ENCODE measurements at places on chromosomes 16 and 17. TPM values are rescaled to one million over a fixed set of nuclear protein-coding genes. Genes with fewer than 3 reads are reported as not detected.

Gene CDK3
- total RNA-seq: 7.4 TPM

Gene HOXB3
- total RNA-seq: 3.7 TPM

Gene GUCY2D
- total RNA-seq: not detected

Gene SPATA22
- not detected for total RNA-seq

Gene ZPBP2
- not detected for total RNA-seq

Gene ARL17A
- 21.3 TPM for total RNA-seq

Gene PRSS27
- total RNA-seq: 1.8 TPM

GRCh38 chr16:50499254-50499653 is 48.9 kb upstream of the NKD1 start:
- H3K4me1 ChIP-seq: no peaks in the 10 kb centered on the region
- H3K4me3 ChIP-seq: no peak overlapping the region
- H3K27ac ChIP-seq: no peak overlapping the region
- H3K27me3 ChIP-seq: no peaks in the 10 kb centered on the region
- DNase-seq: no peak

- no peaks in the 10 kb centered on the region for H3K27me3 ChIP-seq
- no peak overlapping the region for H3K4me3 ChIP-seq
- no peak overlapping the region for H3K27ac ChIP-seq
Measured at GRCh38 chr17:35224436-35224835, 18.4 kb upstream of the SLFN5 start.

DNA sequence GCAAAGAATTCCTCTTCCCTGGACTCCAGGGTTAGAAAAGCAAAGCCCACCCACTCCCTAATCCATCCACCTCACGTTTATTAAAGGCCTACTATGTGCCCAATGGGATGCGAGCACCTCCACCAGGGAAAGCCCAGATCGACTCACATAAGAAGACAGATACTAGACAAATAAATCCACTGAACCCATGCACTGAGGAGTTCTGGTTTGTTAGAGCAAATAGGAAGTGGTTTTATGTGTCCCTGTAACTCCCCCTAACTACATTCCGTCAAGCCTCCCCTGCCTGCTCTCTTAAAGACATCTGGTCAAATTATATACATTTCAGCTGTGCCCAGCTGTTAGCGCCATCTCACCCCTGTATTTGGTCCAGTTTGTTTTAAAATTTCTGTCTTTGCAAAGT is 218.5 kb upstream of the RPL38 start:
- no peak for DNase-seq
- H3K27me3 ChIP-seq: peaks cover 3% of the 10 kb centered on the region
- no peaks in the 10 kb centered on the region for H3K36me3 ChIP-seq
- H3K27ac ChIP-seq: no peak overlapping the region

- no peaks in the 10 kb centered on the region for H3K36me3 ChIP-seq
- no peak overlapping the region for H3K27ac ChIP-seq
- DNase-seq: no peak
- H3K4me1 ChIP-seq: peaks cover 2% of the 10 kb centered on the region
Measured at GRCh38 chr17:57213180-57213825, 43.0 kb upstream of the MSI2 start.

DNA sequence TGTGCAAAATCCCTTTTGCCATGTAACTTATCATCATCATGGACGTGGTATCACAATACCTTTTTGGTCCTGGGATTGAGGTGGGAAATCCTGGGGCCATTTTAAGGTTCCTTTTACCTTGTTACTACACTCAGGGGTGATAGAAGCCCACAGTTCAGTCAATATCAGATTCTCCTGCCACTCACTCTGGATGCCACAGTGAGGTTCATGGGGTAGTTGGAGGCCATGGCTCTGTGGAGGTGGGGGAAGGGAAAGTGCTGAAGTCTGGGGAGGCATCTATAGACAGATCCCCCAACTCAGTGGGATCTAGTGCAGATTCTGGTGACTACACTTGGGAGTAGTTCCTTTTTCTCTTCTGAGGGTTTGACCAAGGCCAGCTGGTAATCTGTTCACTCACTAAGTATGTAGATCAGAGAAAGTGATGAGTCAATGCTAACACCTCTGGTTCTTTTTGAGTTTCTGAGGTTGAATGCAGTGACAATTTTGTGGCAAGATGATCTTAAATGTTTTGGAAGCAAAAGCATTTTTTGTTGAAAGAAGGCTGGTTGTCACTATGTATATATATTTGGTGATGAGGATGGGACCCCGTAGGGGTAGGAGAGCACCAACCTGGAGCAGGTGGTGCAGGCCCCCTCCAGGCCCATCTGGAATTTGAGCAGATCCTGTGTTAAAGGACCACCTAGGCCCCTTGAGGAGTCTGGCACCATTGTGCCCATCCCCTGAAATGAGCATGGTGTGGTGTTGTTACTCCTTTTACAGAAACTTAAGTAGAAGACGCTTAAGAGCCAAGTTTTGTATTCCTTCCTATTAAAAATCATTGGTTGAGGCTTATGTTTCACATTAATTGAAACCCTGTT is 18.8 kb upstream of the IRF8 start:
- H3K4me1 ChIP-seq: peaks cover 33% of the 10 kb centered on the region
- peak overlapping the region; percentile 63 for H3K27ac ChIP-seq
- H3K4me3 ChIP-seq: peak overlapping the region; percentile 4
- DNase-seq: no peak

- no peaks in the 10 kb centered on the region for H3K4me1 ChIP-seq
- DNase-seq: peak; percentile 45
- no peak overlapping the region for H3K27ac ChIP-seq
- no peak overlapping the region for H3K4me3 ChIP-seq
- H3K27me3 ChIP-seq: no peaks in the 10 kb centered on the region
Measured at GRCh38 chr17:5841862-5842261, 228.3 kb upstream of the WSCD1 start.

GRCh38 chr17:48552466-48553189 is 7.7 kb upstream of the HOXB2 start:
- H3K4me1 ChIP-seq: peaks cover 21% of the 10 kb centered on the region
- H3K27ac ChIP-seq: no peak overlapping the region
- DNase-seq: no peak
- no peak overlapping the region for H3K4me3 ChIP-seq
- peaks cover 18% of the 10 kb centered on the region for H3K36me3 ChIP-seq

- H3K4me3 ChIP-seq: no peak overlapping the region
- H3K27me3 ChIP-seq: no peaks in the 10 kb centered on the region
- DNase-seq: peak; percentile 62
- H3K4me1 ChIP-seq: peaks cover 14% of the 10 kb centered on the region
- H3K27ac ChIP-seq: no peak overlapping the region
- peaks cover 66% of the 10 kb centered on the region for H3K36me3 ChIP-seq
Measured at GRCh38 chr17:39527220-39527813, 66.0 kb downstream of the CDK12 start.

DNA sequence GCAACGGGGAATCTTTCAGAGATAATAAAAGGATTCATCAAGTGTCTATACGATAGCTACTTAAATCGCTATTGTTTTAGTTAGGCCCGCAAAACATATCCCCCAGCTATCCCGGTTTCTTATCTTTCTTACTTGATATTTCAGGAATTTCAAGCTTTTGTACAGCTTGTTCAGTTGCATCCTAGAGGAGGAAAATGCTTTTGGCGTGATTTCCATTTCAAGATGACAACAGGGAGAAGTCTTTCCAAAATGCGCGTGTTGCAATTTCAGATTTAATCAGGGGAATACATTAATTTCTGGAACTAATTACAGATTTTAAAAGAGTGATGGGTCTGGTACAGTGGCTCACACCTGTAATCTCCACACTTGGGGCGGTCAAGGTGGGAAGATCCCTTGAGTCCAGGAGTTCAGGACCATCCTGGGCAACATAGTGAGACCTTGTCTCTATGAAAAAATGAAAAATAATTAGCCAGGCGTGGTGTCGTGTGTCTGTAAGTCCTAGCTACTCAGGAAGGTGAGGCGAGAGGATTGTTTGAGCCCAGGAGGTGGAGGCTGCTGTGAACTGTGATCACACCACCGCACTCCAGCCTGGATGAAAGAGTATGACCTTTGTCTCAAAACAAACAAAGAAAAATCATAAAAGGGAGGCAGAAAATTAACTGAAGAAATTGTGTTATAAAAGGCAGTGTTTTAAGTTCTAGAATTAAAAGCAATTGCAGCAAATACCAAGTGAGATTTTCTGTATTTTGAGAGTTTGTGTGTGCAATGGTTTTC is 546.1 kb downstream of the MAF start:
- H3K4me1 ChIP-seq: no peaks in the 10 kb centered on the region
- H3K4me3 ChIP-seq: no peak overlapping the region
- no peak overlapping the region for H3K27ac ChIP-seq
- no peak for DNase-seq
- peaks cover 2% of the 10 kb centered on the region for H3K27me3 ChIP-seq
- H3K36me3 ChIP-seq: no peaks in the 10 kb centered on the region

- no peaks in the 10 kb centered on the region for H3K36me3 ChIP-seq
- DNase-seq: no peak
- H3K4me1 ChIP-seq: peaks cover 15% of the 10 kb centered on the region
- H3K27ac ChIP-seq: peak within 1 kb of the TSS; percentile 46
- H3K4me3 ChIP-seq: peak within 1 kb of the TSS; percentile 91
Measured at GRCh38 chr17:4788807-4789700, at the start of gene GLTPD2. Gene GLTPD2, plus strand, starts transcription at chr17:4788964. Its CDS starts 48 bp downstream, at chr17:4789012.

DNA sequence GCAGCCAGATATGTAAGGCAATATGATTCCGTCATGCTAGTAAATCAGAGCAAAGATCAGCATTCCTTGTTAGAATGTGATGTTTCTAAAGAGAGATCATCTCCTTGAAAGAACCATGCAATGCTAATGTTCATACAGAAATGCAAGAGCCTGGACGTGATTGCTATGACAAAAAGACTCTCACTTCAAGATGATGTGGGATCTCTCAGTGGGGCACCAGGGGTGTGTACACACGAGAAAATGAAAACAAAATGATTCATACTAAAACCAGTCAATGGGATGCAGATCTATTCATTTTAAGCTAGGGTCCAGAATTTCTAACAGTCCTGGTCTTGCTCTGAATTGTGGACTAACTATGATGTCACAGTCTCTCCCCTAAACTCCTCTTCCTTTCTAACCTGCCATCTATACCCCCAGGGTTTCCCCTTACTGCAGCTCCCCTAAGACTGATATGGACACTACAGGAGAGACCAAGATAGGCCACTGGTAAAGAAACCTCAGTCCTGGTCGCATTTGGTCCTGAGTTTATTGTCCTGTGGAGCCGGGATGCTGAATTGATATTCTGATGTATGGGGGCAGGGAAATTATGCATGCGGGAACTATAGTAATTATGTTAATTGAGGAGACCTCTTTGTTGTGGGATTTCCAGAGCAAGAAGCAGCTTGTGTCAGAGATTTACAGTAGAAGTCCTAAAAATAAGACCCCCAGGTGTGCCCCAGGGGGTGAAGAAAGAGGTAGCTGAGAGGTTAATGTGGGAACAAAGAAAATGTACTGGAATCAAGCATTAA is 179.0 kb downstream of the PMP22 start:
- H3K4me3 ChIP-seq: no peak overlapping the region
- no peaks in the 10 kb centered on the region for H3K4me1 ChIP-seq
- no peaks in the 10 kb centered on the region for H3K36me3 ChIP-seq

DNA sequence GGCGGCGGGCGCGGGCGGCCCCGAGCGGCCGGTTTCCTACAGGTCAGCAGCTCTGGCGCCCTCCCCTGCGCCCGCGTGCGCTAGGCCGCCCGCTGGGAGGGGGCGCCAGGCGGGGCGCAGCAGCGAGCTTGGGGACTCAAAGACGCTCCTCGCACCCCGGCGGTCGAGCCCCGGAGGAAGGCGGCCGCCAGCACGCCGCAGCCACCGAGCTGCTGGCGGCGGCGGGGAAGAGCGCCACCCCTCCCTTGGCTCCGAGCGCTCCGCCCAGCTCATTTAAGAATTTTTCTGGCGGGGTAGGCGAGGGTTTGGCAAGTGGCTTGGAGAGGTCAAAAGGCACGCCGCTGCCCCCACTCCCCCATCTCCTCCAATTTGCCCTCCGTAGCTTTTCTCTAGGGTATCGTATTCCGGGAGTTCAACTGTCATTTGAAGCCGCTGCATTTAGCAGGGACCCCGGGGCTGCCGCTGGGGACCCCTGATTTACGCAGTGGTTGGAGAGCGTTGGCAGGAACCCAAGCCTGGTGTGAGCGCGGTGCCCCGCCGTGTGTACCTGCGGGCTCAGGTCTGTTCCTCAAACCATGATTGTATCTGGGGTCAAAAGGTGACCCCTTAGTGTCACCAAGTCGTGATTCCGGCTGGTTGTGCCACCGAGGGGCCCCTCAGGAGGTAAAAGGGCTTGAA is 59.5 kb upstream of the GSE1 start:
- H3K4me1 ChIP-seq: peaks cover 31% of the 10 kb centered on the region
- DNase-seq: peak; percentile 87
- H3K36me3 ChIP-seq: peaks cover 8% of the 10 kb centered on the region
- H3K27me3 ChIP-seq: peaks cover 8% of the 10 kb centered on the region
- peak overlapping the region; percentile 93 for H3K27ac ChIP-seq

- no peak for DNase-seq
- H3K4me1 ChIP-seq: peaks cover 2% of the 10 kb centered on the region
- no peaks in the 10 kb centered on the region for H3K27me3 ChIP-seq
- no peak overlapping the region for H3K4me3 ChIP-seq
- H3K27ac ChIP-seq: no peak overlapping the region
Measured at GRCh38 chr16:76576526-76576925, 299.3 kb downstream of the CNTNAP4 start.

DNA sequence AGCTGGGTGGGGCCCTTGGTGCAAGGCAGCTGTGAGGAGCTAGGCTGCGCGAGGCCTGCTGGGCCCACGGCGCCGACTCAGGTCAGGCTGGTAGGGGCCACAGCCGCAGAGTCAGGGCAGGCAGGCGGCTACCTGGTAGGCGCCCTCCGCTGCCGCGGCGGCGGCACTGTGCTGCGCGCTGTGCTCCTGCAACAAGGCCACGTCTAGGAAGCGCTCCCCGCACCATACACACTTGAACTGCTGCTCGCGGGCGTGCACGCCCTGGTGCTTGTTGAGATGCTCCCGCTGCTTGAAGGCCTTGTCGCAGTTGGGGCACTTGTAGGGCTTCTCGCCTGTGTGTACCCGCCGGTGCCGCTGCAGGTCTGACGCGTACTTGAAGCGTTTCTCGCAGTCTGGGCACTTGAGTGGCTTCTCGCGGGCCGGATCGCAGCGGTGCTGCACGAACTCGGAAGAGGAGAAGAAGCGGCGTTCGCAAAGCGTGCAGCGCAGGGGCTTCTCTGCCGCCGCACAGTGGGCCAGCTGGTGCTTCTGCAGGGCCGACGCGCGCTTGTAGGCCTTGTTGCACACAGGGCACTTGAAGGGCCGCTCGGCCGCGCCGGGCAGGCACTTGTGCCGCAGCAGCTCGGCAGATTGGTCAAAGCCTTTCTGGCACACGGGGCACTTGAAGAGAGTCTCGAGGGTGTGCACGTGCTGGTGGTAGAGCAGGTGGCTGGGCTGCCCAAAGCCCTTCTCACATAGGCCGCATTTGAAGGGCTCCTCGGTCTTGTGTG is 3.9 kb downstream of the ZNF319 start:
- peaks cover 24% of the 10 kb centered on the region for H3K36me3 ChIP-seq
- no peaks in the 10 kb centered on the region for H3K27me3 ChIP-seq
- no peak overlapping the region for H3K4me3 ChIP-seq
- peaks cover 34% of the 10 kb centered on the region for H3K4me1 ChIP-seq
- DNase-seq: no peak

DNA sequence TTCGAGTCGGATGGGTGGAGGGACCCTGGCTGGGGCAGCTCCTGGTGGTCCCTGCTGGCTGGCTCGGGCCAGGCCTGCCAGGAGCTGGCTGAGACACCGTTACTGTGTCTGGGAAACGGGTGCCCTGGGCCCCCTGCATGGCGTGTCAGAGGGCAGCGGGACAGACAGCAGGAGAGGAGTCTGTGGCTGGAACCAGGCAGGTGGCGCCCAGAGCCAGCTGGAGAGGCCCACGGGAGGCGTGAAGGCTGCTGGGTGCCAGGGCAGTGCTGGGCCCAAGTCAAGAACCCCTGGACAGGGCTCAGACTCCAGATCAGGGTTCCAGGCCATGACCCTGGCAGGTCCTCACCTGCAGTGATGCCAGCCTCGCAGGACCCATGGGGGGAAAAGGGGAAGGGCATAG is 16.6 kb downstream of the SOX8 start:
- no peak for DNase-seq
- peaks cover 23% of the 10 kb centered on the region for H3K4me1 ChIP-seq
- no peaks in the 10 kb centered on the region for H3K36me3 ChIP-seq
- no peak overlapping the region for H3K27ac ChIP-seq
- peaks cover 39% of the 10 kb centered on the region for H3K27me3 ChIP-seq

All from activated CD4-positive, alpha-beta T cell treated with anti-CD3 and anti-CD28 coated beads, Interleukin-2, amount 10 ng/mL, durations not matched to agents 24 days and 14 days (primary cell).